ENCODE measurements at places on chromosomes 1 and 21. TPM values are rescaled to one million over a fixed set of nuclear protein-coding genes. Genes with fewer than 3 reads are reported as not detected.

GRCh38 chr1:9028921-9029705 lies 2.9 kb upstream of the SLC2A7 start:
- peaks cover 3% of the 10 kb centered on the region for H3K36me3 ChIP-seq

DNA sequence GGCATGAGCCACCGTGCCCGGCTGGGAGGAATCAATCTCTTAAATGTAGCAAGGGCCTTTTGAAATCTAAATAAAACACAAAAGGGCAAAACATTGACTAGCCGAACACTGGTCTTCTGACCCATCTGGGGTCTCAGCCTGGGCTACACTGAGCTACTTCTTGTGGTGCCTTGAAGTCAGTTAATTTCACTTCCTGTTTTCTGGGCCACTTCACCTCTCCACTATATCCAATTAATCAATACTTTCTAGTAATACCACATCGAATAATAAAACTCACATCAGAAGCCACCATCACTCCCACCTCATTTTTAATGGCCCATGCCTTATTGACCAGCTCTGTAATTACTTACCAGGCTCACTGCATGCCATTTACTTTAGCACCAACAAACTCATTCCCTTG lies 138.0 kb upstream of the SAMSN1 start:
- peaks cover 3% of the 10 kb centered on the region for H3K36me3 ChIP-seq
- no peak for DNase-seq
- H3K4me3 ChIP-seq, result no peak overlapping the region

DNA sequence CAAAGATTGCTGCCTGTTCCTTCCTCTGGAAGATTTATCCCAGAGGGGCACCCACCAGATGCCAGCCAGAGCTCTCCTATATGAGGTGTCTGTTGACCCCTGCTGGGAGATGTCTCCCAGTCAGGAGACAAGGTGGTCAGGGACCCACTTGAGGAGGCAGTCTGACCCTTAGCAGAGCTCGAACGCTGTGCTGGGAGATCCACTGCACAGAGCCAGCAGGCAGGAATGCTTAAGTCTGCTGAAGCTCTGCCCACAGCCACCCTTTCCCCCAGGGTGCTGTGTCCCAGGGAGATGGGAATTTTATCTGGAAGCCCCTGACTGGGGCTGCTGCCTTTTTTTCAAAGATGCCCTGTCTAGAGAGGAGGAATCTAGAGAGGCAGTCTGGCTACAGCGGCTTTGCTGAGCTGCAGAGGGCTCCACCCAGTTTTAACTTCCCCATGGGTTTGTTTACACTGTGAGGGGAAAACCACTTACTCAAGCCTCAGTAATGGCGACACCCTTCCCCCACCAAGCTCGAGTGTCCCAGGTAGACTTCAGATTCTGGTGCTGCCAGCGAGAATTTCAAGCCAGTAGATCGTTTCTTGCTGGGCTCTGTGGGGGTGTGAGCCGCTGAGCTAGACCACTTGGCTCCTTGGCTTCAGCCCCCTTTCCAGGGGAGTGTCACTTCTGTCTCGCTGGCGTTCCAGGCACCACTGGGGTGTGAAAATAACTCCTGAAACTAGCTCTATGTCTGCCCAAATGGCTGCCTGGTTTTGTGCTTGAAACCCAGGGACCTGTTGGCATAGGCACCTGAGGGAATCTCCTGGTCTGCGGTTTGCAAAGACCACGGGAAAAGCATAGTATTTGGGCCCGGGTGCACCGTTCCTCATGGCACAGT lies 51.1 kb upstream of the PDC start:
- H3K36me3 ChIP-seq, result peaks cover 2% of the 10 kb centered on the region
- no peak overlapping the region for H3K27ac ChIP-seq
- H3K4me1 ChIP-seq, result no peaks in the 10 kb centered on the region
- no peaks in the 10 kb centered on the region for H3K27me3 ChIP-seq
- no peak for DNase-seq

- H3K4me3 ChIP-seq, result no peak overlapping the region
- H3K4me1 ChIP-seq, result peaks cover 17% of the 10 kb centered on the region
Measured at GRCh38 chr21:35521293-35521692, 472.2 kb upstream of the RUNX1 start.

DNA sequence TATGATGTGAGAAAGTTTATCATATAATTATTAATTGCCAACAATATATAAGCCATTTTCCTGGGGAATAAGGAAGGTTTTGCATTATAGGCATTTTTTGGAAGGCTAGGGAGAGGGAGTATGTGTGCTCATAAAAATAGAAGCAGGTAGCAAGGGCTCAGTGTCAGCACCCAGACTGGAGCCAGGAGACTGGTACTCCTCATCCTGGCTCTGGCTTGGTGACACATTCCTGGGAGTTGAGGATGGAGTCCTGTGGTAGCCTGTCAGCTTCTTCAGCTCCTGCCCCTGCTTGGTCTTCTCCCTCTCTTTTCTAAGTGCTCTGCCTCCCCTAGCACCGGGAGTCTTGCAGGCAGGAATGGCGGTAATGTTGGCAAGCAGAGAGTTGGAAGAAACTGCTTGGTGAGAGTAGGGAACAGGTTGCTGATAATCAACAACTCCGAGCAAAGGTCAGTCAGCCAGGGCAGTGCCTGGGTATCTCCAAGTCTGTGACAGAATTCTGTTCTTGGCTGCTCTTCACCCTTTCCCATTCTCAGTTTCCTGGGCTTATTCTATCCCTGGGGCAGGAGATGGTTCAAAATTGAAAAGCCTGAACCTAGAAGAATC lies 23.0 kb downstream of the GIPC2 start:
- no peaks in the 10 kb centered on the region for H3K36me3 ChIP-seq
- no peak overlapping the region for H3K4me3 ChIP-seq
- H3K27ac ChIP-seq, result no peak overlapping the region
- no peak for DNase-seq
- no peaks in the 10 kb centered on the region for H3K4me1 ChIP-seq
- peaks cover 4% of the 10 kb centered on the region for H3K27me3 ChIP-seq

Gene FMO4
- total RNA-seq, result 1.6 TPM

Gene TCHH
- total RNA-seq, result not detected

Gene MYCL
- total RNA-seq, result 0.20 TPM

Gene REN
- total RNA-seq, result not detected
